ENCODE measurements at places on chromosomes 1 and 21.

DNA sequence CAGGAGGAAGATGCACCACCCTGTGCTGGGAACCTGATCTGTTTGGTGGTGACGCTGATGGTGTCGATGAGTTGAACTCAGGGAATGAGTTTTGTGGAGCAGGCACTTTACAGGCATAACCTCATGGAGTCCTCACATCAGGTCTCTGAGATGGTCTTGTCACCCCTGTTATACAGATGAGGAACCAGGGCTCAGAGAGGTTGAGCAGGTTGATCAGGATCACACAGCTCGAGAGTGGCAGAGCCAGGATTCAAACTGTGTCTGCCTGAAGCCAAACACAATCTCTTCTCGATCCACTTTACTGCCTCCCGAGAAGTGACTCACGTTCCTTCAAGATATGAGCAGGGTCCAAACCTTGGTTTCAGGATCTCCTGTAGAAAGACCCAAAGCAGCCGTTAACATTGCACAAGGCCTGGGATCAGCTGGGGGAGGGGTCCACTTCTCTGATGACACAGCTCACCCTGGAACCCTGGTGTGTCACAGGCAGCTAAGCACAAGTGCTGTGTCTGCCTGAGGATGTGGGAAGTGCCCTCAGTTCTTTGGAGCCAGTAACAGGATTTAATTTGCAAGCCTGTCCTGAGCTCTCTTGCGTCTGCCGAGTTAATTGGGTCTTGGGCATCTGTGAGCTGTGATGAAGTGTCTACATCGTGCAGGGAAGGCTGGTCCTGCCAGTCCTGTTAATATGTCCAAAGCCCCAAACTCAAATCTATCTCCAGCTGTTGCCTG is 65.4 kb upstream of the STUM start:
- DNase-seq = no peak

DNA sequence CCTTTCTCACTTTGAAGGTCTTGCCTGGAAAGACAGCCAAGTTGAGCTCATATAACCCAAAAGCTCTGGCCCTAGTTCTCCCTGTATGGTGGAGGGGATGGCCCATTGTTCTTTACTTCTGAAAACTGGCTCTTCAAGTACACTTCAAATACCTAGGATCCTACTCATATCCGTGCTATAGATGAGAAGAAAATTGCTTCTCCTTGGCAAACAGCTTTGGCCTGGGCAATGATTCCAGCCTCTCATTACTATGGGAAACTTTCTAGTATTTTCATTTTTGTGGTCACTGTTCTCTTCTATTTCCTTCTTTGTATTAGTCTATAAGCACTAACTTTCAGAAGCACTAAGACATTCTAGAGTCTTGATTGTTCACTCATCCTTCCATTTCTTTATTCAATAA is 53.7 kb downstream of the ZNF697 start:
- no peak for DNase-seq

- DNase-seq = no peak
These were observed 65.5 kb downstream of the DMRTB1 start for GRCh38 chr1:53524428-53525375.

DNA sequence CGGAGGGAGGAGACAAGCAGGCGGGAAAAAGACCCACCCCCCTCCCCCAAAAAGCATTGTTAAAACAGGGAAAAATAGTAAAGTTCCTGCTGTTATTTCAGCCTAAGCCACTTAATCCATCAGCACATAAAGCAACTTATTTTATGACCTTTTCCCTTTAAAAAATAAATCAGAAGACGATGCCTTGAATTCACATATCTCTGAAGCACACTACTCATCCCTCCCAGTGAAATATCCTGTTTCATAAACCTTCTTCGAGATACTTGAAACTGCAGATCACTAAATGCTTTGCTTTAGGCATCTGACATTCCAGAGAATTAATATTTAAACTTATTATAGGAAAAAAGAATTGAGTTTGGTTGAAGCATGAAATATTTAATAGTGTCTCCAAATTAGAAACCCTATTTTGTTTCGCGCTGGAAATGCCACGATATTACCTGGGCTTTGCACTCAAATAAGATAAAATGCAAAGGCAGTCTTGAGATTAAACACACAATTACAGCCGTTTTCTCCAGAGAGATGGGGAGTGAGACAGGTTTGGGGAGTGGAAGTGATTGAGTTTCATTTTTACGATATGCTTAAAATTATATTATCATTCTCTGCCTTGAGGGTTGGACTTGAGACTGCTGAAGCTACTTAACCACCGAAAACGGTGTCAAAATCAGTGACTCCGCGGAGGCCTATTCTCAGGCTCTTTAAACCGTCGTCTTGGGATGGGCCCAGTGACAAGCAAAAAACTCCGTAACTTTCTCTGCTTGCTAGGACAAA is 9.3 kb downstream of the GLIS1 start:
- DNase-seq = no peak

GRCh38 chr1:26768755-26769154 is 19.0 kb upstream of the PIGV start:
- DNase-seq = no peak

DNA sequence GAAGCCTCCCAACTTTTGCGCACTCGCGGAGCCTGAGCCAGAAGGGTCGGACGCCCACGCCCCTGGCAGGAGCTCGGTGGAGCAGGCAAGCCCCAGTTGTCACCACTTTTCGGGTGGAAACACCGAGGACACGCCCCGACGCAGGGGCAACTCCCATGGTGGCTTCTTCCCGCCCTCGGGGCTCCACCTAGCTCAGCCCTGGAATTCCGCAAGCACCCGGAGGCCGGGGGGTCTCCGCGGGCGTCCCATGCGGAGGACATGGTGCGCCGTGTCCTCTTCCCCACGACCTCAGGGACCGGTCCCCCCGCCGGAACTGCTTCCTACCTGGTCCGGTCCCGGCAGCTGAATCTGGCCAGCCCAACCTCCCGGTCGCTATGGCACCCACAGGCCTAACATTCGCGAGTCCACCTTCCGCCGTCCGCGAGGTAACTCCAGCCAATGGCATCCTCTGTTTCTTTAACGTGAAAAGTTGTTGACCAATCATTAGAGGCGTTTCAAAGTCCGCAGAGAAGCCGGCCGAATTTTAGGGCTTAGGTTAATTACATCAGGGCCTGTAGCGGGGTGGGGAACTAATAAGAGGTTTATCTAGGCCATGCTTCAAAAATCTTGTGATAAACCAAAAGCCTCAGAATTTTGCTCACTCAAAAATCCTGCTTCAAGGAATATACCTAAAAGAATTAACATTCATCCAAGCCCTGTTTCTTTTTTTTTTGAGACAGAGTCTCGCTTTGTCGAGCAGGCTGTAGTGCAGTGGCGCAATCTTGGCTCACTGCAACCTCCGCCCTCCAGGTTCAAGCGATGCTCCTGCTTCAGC is at the start of gene STPG1:
TSS of gene STPG1 (minus strand) at position 433 of the 814 bp plus-strand sequence. CDS start 12,394 bp downstream, outside the sequence.
- peak; percentile 84 for DNase-seq

DNA sequence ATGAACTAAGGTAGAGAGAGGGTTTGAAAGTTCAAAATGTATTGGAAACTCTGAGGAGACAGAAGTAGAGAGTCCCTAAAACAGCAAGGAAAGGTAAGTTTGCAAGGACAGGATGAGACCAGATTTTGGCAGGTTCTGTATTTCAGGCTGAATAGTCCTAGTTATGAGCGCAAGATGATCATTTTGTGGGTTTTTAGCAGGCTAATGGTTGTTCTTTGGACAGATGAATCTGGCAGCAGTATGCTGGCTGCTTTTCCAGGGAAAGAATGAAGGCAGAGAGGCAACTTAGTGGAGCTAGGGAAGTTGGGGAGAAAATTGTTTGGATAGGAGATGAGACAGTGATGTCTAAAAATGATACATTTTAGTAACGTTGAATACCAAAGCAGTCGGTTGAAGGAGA is 243.5 kb upstream of the NRIP1 start:
- no peak for DNase-seq

DNA sequence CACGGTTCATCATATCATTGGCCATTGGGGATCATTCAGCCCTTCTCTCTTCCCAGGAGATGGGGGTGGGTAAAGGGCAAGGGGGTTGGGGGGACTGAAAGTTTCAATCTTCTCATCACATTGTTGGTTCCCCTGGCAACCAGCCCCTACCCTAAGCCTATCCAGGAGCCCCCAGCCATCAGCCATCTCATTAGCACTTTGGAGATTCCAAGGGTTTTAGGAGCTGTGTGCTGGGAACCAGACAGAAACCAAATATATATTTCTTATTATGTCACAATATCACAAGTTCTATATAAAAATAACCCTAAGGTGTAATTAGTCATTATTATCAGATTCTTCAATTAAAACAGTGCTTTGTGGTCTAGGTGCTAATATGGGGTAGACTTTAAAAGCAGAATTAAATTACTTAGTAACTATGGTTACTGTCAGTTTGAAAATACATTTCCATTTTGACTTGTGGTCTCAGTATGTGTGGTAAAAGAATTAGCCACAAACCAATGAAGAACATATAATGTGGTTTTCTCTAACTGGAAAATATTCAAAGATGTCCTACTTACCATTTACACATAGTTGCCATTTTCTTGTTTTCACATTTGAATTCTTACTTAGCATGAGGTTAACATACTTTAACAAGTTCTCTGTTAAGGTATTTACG is 28.1 kb downstream of the IL23R start:
- no peak for DNase-seq

DNA sequence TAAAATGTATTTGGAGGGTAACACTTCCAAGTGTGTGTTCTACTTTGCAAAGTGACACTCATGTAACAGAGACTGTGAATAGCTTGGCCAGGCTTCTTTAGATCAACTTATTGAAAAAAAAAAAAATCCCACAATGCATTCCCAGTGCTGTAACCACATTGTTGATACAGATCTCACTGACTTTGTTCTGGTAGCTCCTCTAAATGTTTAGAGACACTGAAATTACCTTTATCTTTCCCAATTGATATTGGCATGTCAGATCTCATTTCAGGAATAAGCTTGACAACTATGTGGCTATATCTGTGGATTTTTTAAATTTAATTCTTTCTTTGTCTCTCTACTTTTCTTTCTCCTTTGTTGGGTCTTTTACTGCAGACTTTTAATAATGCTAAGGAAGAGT is 1018.9 kb upstream of the PRMT6 start:
- DNase-seq = no peak

DNA sequence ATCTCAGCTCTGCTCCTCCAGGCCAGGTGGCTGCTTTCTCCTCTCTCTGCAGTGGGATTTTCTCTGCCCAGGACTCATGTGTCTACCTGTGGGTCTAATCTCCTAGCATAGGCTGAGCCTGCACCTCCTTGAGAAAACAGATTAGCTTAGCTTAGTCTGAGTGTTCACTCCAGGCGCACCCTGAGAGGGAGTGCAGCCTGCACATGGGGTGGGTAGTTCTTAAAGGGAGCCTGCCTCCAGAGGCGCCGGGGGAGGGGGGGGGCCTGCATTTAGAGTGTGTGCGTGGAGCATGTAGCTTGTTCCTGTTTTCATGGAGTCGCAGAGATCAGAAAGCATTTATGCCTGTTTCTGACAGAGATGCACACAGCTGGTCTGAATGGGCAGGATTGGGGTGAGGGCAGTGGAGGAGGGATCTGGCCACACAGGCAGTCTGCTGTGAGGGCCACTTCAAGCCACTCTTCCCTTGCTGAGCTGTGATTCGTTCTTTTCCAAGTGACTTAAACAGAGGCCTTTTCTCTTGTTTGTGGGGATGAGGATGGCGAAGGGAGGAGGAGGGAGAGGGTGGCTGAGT is 45.2 kb downstream of the GALNT2 start:
- DNase-seq = no peak

- peak; percentile 15 for DNase-seq
These were observed 10.1 kb upstream of the SAMD11 start for GRCh38 chr1:913491-914130.

Data from left cardiac atrium (tissue), 4 donors.